ENCODE measurements at places on chromosomes 2 and 18.

- no peak for DNase-seq
Measured at GRCh38 chr2:86028766-86029381, 76.8 kb downstream of the POLR1A start.

DNA sequence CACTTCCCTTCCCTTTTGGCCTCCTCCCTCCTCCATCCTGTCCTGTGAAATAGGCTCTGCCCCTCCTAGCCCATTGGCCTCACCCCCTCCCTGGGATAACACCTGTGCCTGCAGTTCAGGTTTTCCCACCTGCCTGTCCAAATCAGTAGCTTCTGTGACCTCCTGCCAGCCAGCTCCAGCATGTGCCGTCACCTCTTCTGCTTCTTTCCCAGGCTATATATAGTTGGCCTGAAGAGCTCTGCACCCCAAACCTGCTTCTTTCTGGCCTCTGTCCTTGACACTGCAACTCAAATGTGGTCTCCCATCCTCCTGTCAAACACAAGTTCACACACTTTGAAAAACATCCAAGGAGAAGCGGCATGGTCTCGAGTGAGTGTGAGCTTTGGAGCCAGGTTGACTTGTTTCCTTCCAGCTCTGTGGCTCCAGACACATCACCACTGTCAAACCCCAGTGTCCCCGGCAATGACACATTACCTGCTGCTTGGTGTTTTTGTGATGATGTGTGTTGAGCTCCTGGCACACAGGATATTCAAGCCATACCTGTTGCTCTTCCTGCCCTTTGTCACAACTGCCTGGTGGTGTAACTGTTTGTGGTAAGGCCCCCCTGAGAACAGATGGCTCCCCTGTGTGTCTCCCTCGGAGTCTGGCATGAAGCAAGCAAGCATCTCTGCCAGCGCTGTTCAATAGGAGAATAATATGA is 143.6 kb upstream of the DAPL1 start:
- DNase-seq = no peak

- no peak for DNase-seq
Measured at GRCh38 chr18:3294435-3295080, 32.6 kb downstream of the MYL12B start.

DNA sequence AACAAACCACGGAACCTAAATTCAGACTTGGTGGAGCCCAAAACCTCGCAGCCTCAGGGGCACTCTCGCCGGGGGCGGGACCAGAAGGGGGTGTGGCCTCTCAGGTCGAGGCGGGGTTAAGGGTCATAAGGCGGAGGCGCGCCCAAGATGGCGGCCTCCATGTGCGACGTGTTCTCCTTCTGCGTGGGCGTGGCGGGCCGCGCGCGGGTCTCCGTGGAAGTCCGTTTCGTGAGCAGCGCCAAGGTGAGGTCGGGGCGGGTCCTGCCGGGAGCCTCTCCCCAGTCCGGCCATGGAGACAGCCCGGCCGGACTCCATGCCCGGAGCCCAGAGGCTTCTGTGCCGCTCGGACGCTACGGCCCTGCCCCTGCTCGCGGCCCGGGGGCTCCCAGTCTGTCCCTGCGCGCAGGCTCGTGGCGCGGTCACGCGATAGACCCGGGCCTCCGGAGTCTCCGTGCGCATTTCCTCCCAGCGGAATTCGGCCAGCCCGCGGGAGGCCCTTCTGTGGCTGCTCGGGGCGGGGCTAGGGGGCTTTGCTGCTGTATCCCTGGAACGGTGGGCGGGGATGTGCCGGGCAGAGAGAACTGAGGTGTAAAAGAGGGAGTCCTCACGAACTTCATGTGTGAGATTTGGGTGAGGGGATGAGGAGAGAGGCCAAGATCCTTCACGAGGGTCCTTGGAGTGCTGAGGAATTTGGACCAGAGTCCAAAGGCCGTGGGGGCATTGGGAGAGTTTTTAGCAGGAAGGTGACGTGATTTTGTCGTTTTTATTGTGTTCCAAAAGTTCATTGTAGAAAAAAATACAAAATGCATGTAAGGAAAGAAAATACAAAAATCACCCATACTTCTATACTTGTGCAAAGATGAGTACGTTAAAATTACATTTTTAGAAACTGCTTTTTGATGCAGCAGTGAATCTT is at the start of gene SMYD5:
SMYD5 (plus strand) TSS at position 126 of the 916 bp plus-strand sequence; CDS start at position 148, 22 bp downstream.
- DNase-seq = peak; percentile 85

DNA sequence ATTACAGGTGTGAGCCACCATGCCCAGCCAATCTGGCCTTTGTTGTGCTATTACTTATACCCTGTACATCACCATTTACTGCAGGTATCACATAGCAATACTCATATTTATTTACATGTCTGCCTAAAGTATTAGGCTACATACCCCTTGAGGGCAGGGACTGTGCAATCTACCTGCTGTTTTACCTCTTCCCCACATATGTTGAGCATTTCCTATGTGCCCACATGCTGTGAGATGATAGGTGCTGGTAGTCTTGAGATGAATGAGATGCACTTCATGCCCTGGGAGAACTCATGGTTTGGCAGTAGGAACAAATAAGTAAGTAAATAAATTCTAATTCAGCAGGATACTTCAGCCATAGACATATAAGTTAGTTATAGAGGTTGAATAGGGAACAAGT is 59.2 kb downstream of the TTC39C start:
- no peak for DNase-seq

Measured in stimulated activated CD8-positive, alpha-beta memory T cell treated with anti-CD3 and anti-CD28 coated beads, Interleukin-12 subunit alpha, Interleukin-12 subunit beta, amount 100 ng/mL, for 1 hour (primary cell).